ENCODE measurements at places on chromosomes 1 and 21. TPM values are rescaled to one million over a fixed set of nuclear protein-coding genes. Genes with fewer than 3 reads are reported as not detected.

Gene NUAK2
- 12.3 TPM for total RNA-seq

Gene TTC22
- 7.7 TPM for total RNA-seq

Gene LHX8
- not detected for total RNA-seq

Gene VAV3
- 14.5 TPM for total RNA-seq

Gene LDLRAD1
- total RNA-seq, result not detected

Gene PLA2G2D
- not detected for total RNA-seq

Gene MT1HL1
- not detected for total RNA-seq

Gene CLCA2
- 0.42 TPM for total RNA-seq

Gene FAM163A
- total RNA-seq, result not detected

Gene UTS2
- total RNA-seq, result 0.58 TPM
